ENCODE measurements at places on chromosomes 12 and 14.

DNA sequence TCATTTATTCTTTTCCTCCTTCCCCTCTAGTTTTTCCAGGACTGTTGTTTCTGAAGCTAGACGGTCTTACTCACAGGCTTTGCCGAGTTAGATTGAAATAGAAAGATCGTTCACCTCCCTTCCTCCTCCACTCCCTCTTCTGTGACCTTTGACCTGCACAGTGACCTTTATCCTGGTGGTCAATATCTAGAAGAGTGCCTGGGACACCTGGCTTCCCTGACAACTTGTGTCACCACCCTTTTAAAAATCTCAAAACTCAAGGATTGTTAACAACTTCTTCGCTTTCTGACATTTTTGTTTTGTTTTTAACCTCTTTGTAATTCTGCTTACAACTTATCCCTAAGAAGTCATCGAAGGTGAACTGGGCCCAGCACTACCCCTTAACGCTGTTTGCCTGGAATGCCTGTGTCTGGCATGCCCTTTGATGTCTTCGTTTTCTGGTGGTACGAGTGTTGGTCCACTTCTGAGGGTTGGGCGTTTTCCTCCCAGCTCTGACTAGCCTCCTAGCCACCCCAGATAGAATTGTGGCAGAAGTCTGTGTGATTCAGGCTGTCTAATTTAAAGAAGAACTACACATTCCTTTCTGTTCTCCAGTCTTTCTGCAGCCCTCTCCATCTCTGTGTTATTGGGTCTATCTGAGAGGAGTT, 2.8 kb upstream of the KRT75 start:
- no peak for DNase-seq

DNA sequence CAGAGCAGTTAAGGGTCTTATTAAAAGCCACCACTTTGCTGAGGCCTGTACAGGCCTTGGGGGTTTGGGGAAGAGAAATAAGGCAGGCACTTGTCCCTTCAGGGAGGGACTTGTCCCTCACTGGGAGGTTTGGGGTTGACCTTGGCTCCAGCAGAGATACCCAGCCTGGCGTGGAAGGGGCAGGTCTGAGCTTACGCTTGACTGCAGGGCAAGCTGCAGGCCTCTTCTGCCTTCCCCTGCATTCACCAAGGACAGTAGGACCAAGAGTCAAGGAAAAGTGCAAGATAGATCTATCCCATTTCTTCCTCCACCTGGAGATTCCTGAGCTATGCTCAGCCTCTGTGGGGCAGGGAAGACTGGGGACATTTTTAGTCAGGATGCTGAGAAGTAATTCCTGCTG, 154.3 kb downstream of the SMOC1 start:
- DNase-seq = no peak

- no peak for DNase-seq
Observed at GRCh38 chr12:42109031-42109430, 35.6 kb downstream of the GXYLT1 start.

DNA sequence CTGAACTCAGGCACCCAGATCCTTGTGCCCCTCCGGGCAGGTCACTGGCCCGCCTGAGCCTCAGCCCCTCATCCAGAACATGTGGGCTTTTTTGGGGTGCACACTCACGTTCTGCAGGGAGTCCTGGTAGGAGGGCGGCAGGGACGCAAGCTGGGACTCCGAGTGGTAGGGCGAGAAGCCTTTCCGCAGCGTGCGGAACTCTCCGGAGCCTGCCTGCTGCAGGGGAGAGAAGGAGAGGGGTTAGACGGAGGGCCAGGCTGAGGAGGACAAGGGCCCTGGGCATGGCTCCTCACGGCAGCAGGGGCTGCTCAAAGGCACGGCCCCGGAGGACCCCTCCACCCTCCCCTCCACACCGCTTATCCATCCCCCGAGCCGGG, 40.8 kb downstream of the CCNK start:
- DNase-seq = no peak

DNA sequence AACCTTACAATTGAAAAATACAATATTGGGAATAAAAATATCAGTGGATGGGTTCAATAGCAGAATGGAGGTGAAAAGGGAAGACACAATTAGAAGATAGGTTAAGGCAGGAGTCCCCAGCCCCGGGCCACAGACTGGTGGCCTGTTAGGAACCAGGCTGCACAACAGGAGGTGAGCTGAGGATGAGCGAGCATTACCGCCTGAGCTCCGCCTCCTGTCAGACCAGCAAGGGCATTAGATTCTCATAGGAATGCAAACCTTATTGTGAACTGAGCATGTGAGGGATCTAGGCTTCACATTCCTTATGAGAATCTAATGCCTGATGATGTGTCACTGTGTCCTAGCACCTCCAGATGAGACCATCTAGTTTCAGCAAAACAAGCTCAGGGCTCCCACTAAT, 27.3 kb upstream of the ST8SIA1 start:
- DNase-seq = no peak

GRCh38 chr14:21382886-21383847, 652 bp downstream of the SUPT16H start:
- DNase-seq = peak; percentile 15

DNA sequence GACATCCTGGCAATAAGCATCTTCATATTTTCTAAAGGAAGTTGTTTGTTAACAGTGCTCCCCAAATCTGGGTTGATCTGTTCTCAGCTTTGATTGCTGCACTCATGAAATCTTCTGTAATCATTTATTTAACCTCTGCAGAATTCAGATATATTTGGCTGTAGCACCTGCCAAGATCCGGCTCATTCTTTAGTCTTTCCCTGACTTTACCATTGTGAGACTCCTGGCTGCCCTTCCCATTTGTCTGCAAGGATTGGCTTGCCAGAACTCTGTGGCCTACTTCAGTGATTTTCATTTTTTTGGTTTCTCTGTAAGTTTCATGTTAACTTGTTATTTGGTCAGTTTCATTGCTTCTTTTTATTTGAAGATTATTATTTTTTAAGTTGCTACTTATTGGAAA, 191.2 kb upstream of the PLXNC1 start:
- DNase-seq = no peak

GRCh38 chr14:75667099-75667765, 6.2 kb downstream of the TTLL5 start:
- DNase-seq = no peak

DNA sequence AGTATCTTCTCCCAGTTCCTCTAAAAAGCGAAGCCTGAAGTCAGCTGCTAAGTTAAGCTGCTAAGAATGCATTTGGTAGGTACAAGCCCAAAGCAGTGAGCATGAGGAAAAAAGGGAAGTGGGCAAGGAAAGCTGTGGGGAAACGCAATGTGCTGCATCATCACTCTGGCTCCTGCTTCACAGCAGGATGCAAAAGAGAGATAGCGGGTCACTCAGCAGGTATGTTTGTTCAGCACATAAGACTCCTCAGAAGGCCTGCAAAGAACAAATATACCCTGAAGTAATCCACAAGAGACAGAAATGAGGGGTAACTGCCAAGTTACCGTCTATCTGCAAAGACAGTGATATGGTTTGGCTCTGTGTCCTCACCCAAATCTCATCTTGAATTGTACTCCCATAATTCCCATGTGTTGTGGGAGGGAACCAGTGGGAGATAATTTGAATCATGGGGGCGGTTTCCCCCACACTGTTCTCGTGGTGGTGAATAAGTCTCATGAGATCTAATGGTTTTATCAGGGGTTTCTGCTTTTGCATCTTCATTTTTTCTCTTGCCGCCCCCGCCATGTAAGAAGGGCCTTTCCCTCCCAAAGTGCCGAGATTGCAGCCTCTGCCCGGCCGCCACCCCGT, 127.4 kb upstream of the EGLN3 start:
- DNase-seq = no peak

DNA sequence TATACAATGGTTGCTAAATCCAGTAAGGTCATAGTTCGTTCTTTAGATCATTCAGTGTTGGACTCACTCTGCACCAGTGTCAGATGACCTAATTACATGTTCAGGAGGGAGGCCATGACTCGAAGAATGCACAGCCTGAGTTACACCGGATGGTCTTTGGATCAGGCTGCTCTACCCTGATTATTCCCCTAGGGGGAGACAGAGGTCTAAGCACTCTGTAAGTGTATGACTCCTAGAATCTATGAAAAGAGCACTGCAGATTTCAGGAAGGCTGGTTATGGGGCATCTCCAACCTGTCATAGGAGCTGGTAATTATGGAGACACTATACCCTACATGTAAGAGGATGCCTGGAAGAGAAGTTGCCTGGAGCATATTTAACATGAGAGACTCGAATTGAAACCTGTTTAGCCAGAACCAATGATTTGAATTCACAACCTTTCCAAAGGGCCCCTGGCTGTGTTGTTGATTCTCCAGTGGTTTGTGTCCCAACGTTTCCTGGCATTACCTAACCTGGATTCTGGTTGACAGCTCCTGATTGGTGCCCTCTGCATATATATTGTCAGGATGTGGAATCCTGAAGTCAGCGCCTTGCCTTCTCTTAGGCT, at the start of gene MUCL1:
Gene MUCL1 (plus strand): TSS at position 584 of the 606 bp plus-strand sequence. CDS start 67 bp downstream, outside the sequence.
- peak; percentile 84 for DNase-seq

- no peak for DNase-seq
Observed at GRCh38 chr12:65334521-65334920, 56.0 kb downstream of the MSRB3 start.

DNA sequence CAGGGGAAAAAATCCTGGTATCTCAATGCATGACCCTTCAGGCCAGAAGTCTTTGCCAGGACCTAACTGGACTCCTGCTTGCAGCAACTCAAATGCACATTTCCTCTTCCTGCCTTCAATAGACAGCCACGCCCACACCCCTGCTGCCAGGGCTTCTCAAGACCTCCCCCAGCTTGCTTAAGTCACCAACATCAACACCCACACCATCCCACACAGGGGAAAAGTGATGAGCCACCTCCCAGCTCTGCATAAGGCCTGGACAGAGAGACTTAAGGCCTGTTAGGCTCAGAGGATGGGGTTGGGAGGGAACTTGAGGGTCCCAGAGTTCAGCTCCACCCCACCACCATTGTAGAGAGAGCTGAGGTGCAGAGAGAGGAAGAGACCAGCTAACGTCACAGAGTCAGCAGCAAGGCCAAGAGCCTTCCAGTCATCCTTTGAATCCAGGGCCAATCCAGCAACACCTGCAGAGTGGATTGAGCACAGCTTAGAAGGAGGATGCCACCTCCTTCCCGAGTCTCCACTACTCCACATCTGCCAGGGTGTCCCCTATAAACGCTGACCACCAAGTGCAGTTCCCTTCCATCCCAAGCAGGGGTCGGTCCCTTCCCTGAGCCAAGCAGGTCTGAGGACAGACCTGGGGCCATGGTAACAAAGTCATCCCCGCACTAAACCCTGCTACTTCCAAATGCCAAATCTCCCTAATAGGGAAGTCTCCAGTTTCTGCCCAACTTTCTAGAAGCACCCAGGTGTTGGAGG, 50.0 kb downstream of the KDM2B start:
- DNase-seq = no peak

- DNase-seq = no peak
Observed at GRCh38 chr14:64235652-64236640, 58.2 kb downstream of the ESR2 start.

DNA sequence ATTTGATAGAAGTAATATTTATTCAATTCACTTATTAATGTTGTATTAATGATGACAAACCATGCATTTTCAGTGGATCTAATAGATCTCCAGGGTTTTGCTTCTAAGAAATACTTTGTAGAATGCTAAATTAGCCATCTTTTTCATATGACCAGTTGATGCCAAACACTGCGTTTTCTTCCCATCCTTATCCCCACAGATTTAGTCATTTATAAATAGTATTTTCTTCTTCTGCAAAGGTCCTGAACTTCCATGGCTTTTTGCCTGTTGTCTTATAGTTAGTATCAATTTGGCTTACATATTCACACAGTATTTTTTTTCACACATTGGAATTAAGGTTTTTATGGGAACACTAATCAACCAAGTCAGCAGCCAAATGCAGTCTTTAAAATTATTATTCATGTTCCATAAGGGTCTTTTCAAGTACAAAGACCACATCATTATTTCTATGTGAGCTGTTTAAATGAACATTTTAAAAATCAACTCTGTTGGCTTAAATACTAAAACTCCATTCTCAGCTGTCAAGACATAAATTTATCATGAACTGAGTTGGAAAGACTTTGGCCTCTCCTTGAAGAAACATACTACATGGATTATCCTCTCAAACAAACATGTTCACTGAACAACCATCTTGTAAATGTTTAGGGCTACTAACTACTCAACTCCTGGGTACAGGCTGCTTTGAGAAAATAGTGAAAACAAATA, 1278.4 kb upstream of the FLRT2 start:
- no peak for DNase-seq

- DNase-seq = no peak
Observed at GRCh38 chr12:76368230-76368629, 20.0 kb upstream of the BBS10 start.

DNA sequence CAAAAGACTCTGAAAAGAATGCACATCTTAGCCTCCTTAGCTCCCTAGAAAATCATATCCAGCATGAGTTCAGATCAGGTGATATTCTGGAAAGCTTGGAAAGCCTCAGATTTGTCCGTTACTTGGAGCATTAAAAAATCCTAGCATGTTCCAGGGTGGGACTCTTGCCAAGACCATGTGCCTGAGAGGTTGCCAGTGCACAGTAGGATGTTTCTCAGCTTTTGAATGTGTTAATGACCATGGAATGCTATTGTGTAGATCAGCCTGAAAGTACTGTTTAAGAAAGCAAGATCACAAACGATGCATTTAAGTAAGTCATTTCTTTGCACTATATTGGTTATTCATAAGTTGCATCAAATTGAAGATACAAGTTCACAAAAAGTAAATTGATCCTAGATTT, 230.5 kb downstream of the ETNK1 start:
- DNase-seq = no peak

- no peak for DNase-seq
Observed at GRCh38 chr14:50669441-50669986, 1.4 kb upstream of the SAV1 start.

GRCh38 chr14:40757376-40757950, 849.2 kb upstream of the LRFN5 start:
- no peak for DNase-seq

GRCh38 chr12:53289891-53290290, 5.5 kb upstream of the PFDN5 start:
- DNase-seq = no peak

GRCh38 chr12:119573086-119573485, 20.5 kb upstream of the TMEM233 start:
- DNase-seq = no peak

- no peak for DNase-seq
Observed at GRCh38 chr14:93706360-93706955, 81.8 kb downstream of the PRIMA1 start.

DNA sequence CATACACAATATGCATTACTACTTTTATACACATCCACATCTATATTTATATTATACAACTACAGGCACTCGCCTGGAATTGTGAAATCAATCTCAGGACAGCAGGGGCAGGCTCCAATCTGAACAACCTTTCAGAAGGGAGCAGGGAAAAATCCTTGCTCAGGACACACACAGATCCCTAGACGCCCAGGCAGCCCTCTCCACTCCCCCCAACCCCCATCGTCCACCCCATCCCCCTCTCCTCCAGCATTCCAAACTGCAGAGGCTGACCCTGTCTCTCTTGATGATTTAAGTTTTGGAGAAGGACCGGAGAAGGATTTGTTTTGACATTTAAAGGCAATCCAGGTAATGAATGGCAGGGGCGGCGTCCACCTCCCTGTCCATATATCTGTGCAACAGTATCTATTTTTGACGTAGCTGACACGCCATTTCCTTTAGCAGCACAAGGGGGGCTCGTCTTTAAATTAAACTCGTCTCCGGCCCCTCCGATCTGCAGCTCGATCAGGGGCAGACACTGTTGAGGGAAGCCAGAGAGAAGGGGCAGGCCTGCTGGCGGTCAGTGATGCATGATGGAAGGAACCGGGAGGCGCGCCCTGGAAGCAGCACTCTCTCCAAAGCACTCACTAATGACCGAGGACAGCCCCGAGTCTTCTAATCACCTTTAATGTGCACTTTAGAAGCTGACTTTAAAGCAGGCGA, 95.0 kb upstream of the TBX5 start:
- DNase-seq = no peak

- no peak for DNase-seq
Observed at GRCh38 chr12:18932211-18932610, 194.3 kb downstream of the CAPZA3 start.

GRCh38 chr12:113751513-113751912, 214.6 kb downstream of the RBM19 start:
- DNase-seq = no peak

Measured in NCI-H510A treated with DMSO at 0.1 percent for 48 hours (cell line).